ENCODE measurements at places on chromosomes 12 and 14. TPM values are rescaled to one million over a fixed set of nuclear protein-coding genes. Genes with fewer than 3 reads are reported as not detected.

GRCh38 chr14:52078095-52078531, 9.3 kb upstream of the NID2 start:
- no peak for ATAC-seq

GRCh38 chr14:73386342-73386741, 72.0 kb downstream of the NUMB start:
- no peak for ATAC-seq

PPM1H gene
- 1.4 TPM for total RNA-seq

DNA sequence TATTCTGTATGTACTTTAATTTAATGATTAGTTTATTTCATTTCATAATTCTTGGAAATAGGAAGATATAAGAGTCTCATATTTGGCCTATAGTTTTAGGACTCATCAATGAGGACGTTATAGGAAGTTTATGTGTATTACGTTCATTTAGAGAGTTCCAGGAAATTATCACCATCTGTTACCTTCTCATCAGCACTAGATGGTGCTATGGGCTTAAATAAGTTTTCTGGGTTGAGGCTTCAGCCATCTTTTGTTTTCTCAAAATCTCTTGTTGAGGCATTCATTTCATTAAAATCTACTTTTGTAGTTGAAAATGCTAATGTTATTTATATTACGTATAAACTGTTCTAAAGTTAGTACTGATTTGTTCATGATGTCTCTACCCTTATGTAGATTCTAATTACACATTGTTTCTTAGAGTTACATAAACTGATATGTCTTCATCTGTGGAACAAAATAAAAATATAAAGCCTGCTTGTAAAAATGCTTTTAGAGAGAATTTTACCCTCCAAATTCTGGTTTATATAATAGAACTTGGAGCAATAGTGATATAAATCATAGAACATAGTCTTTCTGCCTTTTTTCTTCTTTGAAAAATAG, 89.2 kb downstream of the CFAP54 start:
- ATAC-seq: no peak

ACSM4 gene
- not detected for total RNA-seq

GRCh38 chr14:35332517-35333263, 40.5 kb downstream of the PSMA6 start:
- no peak for ATAC-seq

DNA sequence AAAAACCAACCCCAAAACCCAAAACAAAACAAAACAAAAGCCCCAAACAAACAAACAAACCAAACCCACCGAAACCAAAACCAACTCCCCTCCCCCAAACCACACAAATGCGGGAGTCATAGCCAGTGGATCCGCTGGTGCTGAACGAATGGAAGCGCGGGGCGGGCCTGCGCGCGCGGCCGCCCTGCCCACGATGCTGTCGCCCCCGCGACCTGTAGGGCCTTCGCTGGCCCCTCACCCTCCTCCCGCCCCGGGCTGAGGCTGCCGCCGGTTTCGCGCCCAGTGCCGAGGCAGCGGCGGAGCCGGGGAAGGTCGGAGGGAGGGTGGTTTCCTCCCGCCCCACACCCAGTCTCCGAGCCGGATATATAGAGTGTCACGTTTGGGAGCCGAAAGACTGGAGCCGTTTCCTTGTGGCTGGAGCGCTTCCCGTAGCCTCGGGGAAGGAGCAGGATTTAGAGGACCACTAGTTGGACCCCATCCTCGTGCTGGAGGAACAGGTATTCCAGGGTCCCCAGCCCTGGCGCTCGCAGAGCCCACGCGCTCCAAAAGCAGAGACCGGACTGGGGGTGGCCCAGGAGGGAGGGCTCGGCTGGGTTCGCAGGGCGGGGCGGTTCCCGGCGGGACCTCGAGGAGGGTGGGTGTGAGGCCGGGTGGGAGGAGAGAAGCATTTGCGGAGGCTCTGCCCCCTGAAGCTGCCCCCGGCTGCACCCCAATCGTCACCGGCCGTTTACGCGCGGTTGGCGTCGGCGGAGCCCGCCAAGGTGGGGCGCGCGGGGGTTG, at the start of gene FAR2:
TSS of gene FAR2 (plus strand) at position 368 of the 780 bp plus-strand sequence. CDS start 121,172 bp downstream, outside the sequence.
- peak; percentile 78 for ATAC-seq

RARG gene
- 15.6 TPM for total RNA-seq

- no peak for ATAC-seq
Observed at GRCh38 chr14:98112194-98112780, 1159.7 kb downstream of the BCL11B start.

DNA sequence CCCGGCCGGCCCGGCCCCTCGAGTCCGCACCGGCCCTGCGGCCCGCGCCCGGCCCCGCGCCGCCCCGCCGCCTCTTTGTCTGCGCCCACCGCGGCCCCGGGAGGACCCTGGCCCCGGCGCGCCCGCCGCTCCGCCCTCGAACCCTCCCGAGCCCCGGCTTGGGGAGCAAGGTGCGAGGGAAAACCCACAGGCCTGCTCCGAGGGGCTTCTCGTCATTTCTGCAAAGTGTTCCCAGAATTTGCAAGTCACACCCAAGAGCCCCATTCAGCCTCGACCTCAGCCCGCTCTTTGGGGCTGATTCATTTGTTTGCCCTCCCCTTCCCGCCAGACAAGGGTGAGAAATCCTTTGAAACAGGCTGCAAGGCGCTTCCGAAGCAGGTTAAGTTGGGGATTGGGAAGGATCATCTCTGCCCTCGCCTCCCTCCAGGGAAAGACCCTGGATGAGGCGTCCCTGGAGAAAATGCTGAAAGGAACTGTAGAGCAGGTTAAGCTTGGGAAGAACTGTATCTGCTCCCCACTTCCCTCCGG, 325 bp upstream of the CLIP1 start:
- peak; percentile 17 for ATAC-seq

- peak; percentile 62 for ATAC-seq
Observed at GRCh38 chr14:59679872-59680271, 103.3 kb upstream of the CCDC175 start.

GRCh38 chr12:6607751-6608591, 792 bp upstream of the CHD4 start:
- ATAC-seq: peak; percentile 53

GRCh38 chr12:103728323-103728722, 112.7 kb downstream of the NT5DC3 start:
- ATAC-seq: peak; percentile 63

WASHC3 gene
- total RNA-seq: 84.7 TPM

- peak; percentile 87 for ATAC-seq
Observed at GRCh38 chr12:38904537-38905479, 583 bp downstream of the CPNE8 start.

DNA sequence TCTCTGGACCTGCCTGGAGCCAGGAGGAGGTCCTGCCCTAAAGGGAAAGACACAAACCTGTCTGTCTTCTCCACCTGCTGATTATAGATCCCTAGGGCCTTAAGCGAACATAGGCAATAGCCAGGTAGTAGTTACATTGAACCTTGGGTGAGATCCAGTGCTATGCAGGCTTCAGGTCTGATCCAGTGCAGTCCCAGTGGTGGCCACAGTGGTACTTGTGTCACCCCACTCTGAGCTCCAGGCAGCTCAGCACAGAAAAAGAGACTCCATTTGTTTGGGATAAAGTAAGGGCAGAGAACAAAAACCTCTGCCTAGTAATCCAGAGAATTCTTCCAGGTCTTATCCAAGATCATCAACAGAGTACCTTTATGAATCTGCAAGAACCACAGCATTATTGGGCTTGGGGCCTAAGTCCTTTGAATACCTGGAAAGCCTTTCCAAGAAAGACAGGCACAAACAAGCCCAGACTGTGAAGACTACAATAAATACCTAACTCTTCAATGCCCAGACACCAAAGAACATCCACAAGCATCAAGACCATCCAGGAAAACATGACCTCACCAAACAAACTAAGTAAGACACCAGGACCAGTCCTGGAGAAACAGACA, 60.4 kb upstream of the KTN1 start:
- ATAC-seq: no peak

RESF1 gene
- total RNA-seq: 47.4 TPM

- ATAC-seq: no peak
Observed at GRCh38 chr12:79927772-79928474, 7.0 kb downstream of the PPP1R12A start.

DNA sequence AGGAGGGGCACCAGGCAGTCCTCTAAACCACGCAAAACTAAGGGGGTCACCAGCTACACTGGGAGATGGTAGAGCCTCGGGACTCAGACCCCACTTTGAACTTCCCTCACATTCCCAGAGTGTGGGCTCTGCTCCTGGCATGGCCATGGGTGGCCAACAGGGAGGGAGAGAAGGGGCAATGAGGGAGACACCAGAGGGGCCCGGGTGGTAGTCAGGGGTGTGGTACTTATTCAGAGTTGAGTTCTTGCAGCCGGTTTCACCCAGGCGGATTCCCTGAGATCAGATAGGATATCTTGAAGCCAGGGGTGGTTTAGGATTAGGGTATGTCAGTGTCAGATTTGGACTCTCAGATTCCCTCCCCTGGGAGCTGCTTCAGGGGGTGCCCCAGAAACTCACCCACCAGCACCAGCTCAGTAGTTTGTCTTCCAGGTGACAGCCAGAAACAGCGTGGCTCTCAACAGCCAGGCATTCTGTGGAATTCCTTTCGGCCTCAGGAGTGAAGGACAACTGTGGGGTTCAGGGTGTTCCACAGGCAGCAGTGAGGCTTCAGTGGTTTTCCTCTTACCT, 56.0 kb downstream of the ELK3 start:
- ATAC-seq: no peak

GRCh38 chr14:89681086-89682018, 264.3 kb upstream of the FOXN3 start:
- ATAC-seq: peak; percentile 10

DNA sequence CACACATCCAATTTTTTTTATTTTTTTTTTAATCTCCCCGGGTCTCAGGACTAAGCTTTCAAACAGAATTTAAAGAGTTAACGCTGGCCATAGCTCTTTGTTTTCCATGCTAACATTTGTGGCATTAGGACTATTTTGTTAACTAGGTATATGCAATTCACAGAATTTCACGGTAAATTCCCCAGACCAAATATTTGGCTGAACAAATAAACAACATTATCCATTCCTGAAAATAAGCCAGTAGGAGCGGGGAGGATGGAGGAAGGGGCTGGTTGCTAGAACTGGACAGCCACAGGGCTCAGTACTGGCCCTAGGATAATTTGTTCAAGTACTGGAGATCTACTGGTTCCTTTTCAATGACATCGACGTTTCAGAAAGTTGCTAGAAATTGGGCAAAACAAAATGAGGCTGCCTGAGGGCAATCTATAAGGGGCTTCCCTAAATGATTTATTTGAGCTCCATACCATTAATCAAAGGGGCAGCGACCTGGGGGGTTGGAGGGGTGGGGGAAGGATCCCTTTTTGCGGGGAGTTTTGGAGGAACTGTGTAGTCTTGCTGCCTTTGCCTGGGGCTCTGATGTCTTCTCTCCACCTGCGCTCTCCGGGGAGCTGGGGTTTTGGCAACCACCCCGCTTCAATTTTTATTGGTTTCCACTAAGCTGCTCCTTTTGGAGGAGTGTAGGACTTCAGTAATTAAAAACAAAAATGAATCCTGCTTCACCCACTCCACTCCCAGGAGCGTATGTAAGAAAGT, 9.0 kb downstream of the BMP4 start:
- ATAC-seq: no peak

DNA sequence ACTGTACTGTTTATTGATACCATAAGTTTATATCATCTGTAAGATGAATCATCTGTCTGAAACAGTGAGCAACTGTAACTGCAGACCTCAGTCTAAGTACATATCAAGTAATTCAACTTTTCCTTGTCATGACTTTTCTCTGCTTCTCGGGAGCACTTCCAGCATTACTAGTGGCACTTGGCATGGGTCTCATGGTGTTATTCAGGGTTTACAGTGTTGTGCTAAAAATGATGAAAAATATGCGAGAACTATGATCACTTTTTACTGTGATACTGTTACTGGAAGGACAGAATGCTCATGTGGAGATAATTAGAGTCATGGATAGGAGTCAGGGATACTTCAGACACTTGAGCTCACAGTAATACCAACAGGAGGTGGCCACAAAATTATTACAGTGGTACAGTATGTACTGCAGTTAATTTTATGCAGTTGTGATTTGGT, 8.3 kb downstream of the KTN1 start:
- ATAC-seq: no peak

DNA sequence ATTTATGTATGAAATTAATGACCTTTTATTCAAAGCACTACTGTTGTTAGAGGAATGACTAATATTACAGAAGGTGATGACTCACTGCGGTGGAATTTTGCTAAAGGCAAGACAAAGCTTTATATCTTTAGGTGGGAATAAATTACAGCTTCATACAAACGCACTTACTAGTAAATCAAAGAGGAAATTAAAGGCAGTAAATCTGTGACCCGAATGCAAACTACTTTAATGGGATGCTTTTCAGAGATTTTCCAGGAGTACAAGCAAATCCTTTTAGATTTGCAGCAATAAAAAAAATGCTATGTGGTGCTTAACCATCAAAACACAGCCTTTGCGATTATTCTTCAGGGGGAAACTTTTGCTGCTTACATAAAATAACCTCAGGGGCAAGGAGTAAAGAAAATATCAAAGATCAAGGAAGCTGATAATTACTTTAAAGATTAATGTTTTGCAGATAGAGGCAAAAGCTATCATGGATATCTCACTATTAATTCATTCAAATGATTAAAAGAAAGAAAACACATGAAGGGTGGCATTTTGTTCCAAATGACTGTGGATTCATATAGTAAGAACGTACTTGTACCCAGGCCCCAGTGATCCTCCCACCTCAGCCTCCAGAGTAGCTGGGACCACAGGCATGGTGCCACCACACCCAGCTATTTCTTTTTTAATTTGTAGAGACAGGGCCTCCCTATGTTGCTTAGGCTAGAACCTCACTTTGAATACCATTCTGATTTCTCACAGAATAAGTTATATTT, 98.9 kb downstream of the DENND5B start:
- ATAC-seq: no peak

RNASE7 gene
- total RNA-seq: not detected

HELB gene
- 0.78 TPM for total RNA-seq

KRT78 gene
- total RNA-seq: 0.27 TPM

GRCh38 chr12:29944269-29945000, 160.7 kb upstream of the TMTC1 start:
- no peak for ATAC-seq

GRCh38 chr12:52608826-52609630, 7.8 kb upstream of the KRT72 start:
- no peak for ATAC-seq

GRCh38 chr12:66092559-66093269, 37.8 kb downstream of the LLPH start:
- no peak for ATAC-seq

GALNT8 gene
- 1.7 TPM for total RNA-seq

GRIP1 gene
- 6.8 TPM for total RNA-seq

DNA sequence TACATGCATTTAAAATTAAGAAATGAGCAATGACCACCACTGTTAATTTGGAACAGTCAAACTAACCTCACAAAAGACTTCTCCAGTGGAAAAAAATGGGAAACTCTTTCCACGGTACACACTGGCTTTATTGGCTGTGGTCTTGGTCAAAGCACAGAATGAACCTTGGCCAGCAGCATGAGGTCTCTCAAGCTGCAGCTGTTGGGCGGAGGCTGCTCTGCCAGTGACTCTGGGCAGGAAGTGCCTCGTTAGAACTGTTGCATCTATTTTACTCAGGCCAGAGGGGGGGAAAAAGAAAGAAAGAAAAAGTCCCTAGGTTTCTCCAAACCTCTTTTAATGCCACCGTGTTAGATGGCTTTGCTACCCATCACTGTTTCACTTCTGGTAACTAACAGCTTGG, 279.8 kb upstream of the DIO2 start:
- ATAC-seq: peak; percentile 81

- ATAC-seq: no peak
Observed at GRCh38 chr14:69375182-69375581, 22.9 kb downstream of the ERH start.

ZNF140 gene
- 9.7 TPM for total RNA-seq

Measured in gastroesophageal sphincter (tissue), 4 donors.